ENCODE measurements at places on chromosomes 3 and 15. TPM values are rescaled to one million over a fixed set of nuclear protein-coding genes. Genes with fewer than 3 reads are reported as not detected.

- peaks cover 81% of the 10 kb centered on the region for H3K36me3 ChIP-seq
- H3K4me1 ChIP-seq = peaks cover 11% of the 10 kb centered on the region
- H3K4me3 ChIP-seq = no peak overlapping the region
- no peaks in the 10 kb centered on the region for H3K27me3 ChIP-seq
- H3K27ac ChIP-seq = no peak overlapping the region
Measured at GRCh38 chr3:152458376-152459117, 189.8 kb downstream of the MBNL1 start.

DNA sequence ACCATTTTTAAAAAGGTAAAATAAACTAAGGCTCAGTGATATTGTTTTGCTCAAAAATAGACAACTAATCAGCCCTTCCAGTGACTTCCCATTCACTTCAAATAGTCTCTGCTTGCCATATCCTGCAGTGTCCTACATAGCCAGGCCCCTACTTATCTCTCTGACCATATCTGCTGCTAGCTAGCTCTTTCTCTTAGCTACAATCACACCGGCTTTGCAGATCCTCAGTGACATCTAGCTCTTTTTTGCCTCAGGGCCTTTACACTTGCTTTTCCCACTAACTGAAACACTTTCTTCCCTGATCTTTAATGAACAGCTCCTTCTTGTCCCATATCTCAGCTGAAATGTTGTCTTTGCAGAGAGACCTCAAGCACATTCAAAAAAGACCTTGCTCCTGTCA, 161.3 kb downstream of the IL5RA start:
- no peaks in the 10 kb centered on the region for H3K4me1 ChIP-seq
- H3K27me3 ChIP-seq = no peaks in the 10 kb centered on the region
- H3K4me3 ChIP-seq = no peak overlapping the region
- no peak overlapping the region for H3K27ac ChIP-seq

Gene SEMA3B
- 120 TPM for total RNA-seq

Gene GOLGA8K
- 2.1 TPM for total RNA-seq

Gene LARP6
- total RNA-seq = 6.2 TPM

Gene SLC22A14
- 0.20 TPM for total RNA-seq

DNA sequence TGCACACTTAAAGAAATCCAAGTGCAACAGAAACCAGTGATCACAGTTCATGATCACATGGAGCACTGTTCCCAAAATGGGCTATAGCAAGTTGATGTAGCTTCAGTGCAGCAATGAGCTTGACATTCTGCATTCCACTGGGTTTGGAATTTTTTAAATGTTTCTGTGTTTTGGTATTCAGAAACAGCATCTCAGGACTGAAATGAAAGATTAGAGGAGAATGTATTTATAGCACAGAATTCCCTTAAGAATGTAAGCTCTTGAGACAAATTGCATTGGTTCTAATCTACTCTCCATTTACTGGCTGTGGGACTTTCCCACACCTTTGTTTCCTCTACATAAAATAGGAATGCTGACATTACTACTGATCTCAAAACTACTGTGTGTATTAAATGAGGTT, 162.7 kb downstream of the FGF12 start:
- H3K4me3 ChIP-seq = no peak overlapping the region
- H3K4me1 ChIP-seq = no peaks in the 10 kb centered on the region
- no peaks in the 10 kb centered on the region for H3K36me3 ChIP-seq
- no peak for DNase-seq
- no peak overlapping the region for H3K27ac ChIP-seq

DNA sequence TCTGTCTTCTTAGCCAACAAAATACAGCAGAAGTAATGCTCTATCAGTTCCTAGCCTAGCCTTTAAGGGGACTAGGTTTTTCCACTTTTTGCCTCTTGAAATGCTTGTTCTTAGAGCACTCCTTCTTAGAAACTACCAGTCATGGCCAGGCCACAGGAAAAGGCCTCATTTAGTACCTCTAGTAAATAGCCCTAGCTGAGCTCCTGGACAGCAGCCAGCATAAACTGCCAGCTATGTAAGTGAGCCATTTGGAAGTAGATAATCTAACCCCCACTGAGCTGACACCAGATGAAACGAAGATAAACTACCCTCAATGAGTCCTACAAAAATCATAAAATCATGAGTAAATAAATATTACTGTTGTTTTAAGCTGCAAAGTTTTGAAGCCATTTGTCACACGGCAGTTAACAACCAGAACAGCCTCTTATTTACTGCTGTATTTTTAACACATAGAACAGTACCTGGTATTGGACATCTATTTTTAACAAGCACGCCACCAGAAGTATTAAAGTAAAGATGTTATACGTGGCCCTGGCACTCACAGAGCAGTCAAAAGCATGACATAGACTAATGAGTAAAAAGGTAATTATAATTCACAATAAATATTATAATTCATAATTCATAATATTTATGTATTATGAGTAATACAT, 12.0 kb downstream of the TBC1D5 start:
- H3K36me3 ChIP-seq = peaks cover 9% of the 10 kb centered on the region
- no peak for DNase-seq
- H3K27ac ChIP-seq = no peak overlapping the region
- no peak overlapping the region for H3K4me3 ChIP-seq
- H3K4me1 ChIP-seq = no peaks in the 10 kb centered on the region

DNA sequence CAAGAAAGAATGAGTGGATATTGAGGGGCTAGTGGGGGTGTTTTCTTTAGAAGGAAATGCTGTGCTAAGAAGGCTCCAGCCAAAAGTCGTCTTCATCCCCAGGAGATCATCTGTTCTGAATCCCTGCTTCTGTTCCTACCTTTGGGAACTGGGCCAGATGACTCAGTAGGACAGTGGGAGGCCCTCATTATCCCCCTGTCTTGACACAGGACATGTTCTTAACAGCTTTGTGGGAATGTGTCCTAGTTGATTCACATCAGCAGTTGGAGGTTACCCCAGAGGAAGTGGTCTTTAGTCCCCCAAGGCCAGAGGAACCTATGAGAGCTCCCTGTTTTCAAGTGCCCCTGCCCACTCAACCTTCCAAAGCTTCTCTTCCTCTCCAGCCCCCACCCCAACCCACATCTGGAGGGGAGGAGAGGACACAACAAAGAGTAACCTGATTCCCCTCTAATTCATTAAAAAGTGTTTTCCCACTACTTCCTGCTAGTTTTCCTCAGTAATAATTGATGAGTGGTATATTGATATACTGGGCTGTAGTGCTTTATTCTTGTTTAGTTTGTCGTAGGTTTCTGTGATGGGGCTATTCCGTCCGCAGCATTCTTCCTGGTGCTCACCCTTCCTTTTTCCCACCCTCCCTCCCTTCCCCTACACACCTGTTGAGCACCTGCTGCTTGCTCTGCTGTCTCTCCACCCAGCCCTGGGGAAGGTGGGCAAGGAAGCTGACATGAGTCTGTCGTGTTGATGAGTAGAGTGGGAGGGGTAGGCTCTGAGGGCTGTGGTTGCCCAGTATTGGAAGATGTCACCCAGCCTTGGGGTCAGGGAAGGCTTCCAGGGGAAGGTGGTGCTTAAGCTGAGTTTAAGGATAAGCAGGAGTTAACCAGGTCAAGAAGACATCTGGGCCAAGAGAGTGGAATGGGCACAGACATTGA, 9.3 kb downstream of the PXYLP1 start:
- H3K27me3 ChIP-seq = no peaks in the 10 kb centered on the region
- H3K4me3 ChIP-seq = no peak overlapping the region
- H3K36me3 ChIP-seq = no peaks in the 10 kb centered on the region
- no peak overlapping the region for H3K27ac ChIP-seq
- DNase-seq = no peak

- H3K27me3 ChIP-seq = no peaks in the 10 kb centered on the region
- H3K27ac ChIP-seq = no peak overlapping the region
- H3K4me1 ChIP-seq = no peaks in the 10 kb centered on the region
- DNase-seq = no peak
- H3K4me3 ChIP-seq = no peak overlapping the region
- no peaks in the 10 kb centered on the region for H3K36me3 ChIP-seq
Measured at GRCh38 chr3:50211930-50212329, 6.9 kb downstream of the SLC38A3 start.

GRCh38 chr3:32843510-32844321, 25.9 kb downstream of the TRIM71 start:
- H3K27ac ChIP-seq = no peak overlapping the region
- DNase-seq = no peak
- H3K4me1 ChIP-seq = no peaks in the 10 kb centered on the region
- no peaks in the 10 kb centered on the region for H3K36me3 ChIP-seq
- H3K4me3 ChIP-seq = no peak overlapping the region

- H3K4me1 ChIP-seq = peaks cover 5% of the 10 kb centered on the region
- H3K27ac ChIP-seq = no peak overlapping the region
- DNase-seq = no peak
- H3K36me3 ChIP-seq = peaks cover 43% of the 10 kb centered on the region
- no peaks in the 10 kb centered on the region for H3K27me3 ChIP-seq
- no peak overlapping the region for H3K4me3 ChIP-seq
Measured at GRCh38 chr3:44920081-44920480, 45.7 kb downstream of the TGM4 start.

Measured in upper lobe of right lung (tissue), 1 donor.